ENCODE measurements at places on chromosomes 4 and X.

- no peak for DNase-seq
These were observed 26.1 kb downstream of the RBM46 start for GRCh38 chr4:154807042-154807630.

GRCh38 chr4:142211444-142211843 lies 575.1 kb downstream of the IL15 start:
- no peak for DNase-seq

DNA sequence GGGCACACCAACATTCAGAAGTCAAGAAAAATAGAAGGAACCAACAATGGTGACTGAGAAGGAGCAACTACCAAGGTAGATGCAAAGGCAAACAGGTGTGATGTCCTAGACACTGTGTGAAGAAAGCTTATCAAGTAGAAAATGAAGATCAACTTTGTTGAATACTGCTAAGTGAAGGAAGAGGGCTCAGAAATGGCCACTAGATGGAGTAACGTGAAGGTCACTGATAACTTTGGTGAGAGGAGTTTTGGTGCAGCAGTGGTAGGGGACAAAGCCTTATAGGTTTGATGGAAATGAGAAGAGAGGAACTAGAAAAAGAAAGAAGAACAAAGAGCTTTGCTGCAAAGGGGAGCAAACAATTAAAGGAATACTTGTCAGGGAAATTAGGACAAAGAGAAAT lies 23.5 kb downstream of the OTC start:
- DNase-seq: peak; percentile 16

GRCh38 chr4:67746797-67747495 lies 7.2 kb downstream of the GNRHR start:
- DNase-seq: no peak

DNA sequence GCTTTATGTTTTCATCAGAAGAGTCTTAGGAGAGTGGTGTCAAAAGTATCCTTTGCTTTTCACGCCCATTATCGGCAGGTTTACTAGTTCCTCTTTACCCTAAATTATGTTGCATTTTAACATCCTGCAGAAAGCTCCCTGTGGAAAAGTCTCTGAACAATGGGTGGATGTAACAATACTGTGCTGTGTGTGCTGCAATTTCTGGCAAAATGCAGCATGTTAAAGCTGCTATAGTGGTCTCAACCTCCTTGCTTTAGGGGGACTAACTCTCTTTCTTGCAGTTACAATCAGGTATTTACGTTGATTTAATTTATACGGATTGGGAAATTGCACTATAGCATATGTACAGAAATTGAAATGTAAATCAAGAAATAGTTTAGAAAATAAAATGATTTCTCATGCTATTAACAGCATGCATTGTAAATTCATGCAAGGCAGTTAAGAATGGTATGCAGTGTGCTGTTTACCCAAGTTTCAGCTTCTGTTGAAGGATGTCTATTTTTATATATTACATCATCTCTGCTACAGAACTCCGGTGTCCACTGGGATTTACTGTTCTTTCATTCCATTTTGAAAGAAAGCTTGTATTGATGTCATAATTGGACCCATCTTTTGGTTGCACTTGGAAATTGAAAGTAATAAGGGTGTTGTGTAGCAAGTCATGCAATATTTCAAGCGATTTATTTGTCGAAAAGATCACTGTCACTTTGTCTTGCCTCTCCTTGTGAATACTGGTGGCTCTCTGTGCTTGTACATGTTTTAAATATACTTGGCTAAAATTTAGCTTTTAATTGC lies 145.7 kb downstream of the RAPGEF2 start:
- DNase-seq: no peak

DNA sequence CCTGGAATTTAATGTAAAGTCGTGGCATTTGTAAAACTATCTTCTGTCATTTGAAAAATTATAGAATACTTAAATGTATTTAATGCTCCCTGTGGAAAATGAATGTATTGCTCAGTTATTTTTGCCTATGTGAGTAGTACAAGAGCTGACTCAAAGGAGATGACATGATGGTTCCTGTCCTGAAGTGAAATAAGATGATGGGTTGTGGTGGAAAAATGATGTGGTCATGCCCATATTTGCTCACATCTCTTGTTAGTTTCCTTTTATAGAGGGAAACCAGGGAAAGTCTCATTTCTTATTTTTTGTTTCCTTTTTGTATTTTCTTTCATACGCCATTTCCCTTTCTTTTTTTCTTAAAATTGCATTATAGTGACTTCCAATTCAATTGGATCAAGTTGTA lies 23.7 kb downstream of the PLS3 start:
- DNase-seq: no peak

GRCh38 chr4:113222471-113222870 lies 173.0 kb downstream of the ANK2 start:
- no peak for DNase-seq

DNA sequence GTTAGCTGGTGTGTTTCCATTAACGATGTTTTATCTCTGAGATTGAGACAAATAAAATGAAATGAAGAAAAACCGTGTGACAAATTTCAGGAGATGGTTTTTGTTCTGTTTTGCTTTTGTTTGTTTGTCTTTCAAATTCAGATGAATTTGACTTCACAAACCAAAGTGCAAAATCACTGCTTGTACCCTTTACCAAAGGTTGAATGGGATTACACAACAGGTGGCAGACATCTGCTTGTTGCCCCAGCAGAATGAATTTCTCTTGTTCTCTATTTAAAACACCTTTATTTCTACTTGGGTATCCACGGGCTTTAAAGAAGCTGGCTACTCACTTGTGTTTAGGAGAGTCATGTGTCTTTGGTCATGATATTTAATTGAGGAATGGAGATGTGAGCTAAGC lies 239.7 kb upstream of the CLNK start:
- DNase-seq: no peak

GRCh38 chr4:125693228-125693627 lies 378.5 kb downstream of the FAT4 start:
- no peak for DNase-seq

GRCh38 chr4:123361195-123361861 lies 35.3 kb upstream of the SPRY1 start:
- no peak for DNase-seq

DNA sequence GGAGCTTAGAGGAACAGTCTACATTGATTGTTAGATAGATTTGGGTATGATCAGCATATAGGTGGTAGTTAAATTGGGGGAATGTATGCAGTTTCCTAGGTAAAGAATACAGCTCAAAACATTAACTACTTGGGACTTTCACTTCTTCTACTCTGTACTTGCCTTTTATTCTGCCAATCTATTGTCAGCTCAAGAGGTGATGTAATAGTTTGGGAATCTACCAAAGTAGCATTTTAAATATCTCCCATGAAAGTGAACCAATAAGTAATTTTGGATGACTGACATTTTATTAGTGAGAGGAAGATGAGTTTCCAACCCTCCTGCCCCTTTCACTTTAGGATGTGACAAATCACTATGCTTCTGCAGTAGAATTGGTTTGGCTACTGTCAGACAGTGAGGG lies 43.4 kb downstream of the NUDT6 start:
- DNase-seq: no peak

DNA sequence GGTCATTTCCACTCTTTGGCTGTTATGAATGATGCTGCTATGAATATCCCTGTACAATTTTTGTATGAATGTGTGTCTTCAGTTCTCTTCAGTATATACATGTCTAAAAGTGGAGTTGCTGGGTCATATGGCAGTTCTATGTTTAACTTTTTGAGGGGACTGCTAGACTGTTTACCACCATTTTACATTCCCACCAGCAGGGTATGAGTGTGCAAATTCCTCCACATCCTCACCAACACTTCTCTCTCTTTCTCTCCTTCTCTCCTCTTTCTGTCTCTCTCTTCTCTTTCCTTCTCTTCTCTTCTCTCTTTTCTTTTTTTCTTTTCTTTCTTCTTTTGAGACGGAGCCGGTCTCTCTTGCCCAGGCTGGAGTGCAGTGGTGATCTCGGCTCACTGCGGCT lies 7.8 kb downstream of the WWC2 start:
- no peak for DNase-seq

DNA sequence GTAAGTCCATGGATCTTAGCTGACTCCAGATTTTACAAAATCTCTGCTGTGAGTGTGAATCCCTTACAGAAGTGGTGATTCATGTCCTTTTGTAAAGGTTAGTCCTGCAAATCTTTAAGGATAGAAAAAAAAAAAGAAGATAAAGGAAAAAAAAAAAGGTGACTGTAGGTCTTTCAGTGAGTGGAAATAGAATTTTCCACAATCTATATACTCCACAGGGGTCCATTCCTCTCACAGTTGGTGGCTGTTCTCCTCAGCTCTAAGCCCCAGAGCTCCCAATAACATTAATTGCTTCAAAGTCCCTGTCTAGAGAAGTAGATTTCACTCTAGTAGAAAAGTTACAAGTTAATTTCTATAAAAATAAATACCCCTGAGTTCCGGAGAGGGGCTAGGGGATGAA lies 189.1 kb downstream of the NDST4 start:
- no peak for DNase-seq

DNA sequence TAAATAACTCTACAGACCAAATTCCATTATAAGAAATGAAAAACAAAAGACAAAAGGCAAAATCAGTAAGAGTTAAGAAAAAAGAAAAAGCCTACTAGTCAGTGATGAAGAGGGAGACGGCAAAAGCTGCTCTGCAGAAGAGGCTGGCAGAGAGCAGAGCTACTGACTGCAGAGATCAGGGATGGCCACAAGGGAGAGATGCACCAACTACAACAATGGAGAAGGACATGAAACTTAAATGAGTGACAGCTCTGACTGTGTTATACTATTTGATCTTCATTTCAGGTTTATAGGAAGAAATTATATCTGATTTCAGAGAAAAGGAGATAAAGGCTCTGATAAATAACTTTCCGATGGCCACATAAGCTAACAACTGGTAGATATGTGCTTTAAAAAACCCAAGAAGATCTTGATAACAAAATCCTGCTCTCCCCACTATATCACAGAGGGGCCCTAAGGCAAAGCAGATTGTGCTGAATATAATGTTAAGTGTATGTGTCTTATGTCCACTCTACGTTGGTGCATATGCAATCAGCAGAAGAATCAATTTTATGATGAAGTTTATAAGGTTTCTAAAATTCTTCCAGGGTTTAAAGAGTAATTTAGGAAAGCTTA lies 58.4 kb upstream of the COX18 start:
- DNase-seq: peak; percentile 29

DNA sequence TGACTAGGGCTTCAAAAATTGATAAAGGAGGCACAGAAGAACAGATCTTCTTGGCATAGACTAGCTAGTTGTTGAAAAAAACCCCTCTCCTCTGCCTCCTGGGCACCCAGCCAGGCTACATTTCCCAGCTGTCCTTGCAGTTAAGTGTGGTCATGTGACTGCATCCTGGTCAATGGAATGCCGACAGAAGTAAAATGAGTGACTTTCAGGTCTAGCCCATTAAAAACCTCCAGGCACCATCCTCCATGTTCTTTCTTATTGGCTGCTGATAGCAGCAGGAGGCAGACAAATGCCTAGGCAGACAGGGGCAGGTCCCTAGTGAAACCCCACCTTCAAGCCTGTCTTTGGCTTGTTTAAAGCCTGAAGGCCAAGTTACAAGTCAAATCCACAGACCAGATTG lies 35.3 kb downstream of the ATXN3L start:
- DNase-seq: peak; percentile 29

DNA sequence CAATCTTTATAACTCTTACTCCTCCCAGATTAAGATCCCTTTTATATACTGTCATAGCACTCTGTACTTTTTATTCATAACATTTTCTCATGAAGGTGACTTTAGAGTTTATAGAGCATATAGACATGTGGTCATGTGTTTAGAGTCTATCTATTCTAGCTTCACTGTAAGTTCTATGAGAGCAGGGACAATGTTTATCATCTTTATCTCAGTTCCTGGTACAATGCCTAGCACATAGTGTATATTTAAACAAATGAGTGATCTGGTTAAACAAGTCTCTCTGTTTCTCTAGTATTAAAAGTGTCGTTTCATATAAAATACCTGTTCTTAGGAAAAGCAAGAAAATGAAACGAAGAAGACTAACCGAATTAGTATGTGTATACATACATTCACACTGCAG lies 3.2 kb downstream of the CXCL6 start:
- no peak for DNase-seq

DNA sequence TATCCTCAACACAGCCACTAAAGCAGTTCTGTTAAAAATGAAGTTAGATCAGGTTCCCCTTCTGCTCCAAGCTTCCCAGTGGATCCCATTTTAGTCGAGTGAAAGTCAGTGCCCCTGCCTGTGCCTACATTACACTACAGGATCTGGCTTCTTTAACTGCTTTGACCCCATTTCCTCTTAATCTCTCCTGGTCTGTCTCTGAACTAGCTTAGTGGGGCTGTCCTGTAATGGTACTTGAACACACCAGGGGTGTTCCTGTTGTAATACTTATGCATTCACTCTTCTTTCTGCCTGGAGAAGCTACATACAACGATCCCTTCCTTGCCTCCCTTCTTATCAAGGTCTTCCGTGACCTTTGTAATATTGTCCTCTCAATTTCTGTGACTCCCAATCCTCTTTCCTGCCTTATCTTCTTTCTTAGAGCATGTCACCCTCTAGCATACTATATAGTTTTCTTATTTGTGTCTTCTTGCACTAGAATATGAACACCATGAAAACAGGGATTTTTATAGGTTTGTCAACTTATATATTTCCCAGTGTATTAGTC lies 16.7 kb downstream of the ARSJ start:
- no peak for DNase-seq

DNA sequence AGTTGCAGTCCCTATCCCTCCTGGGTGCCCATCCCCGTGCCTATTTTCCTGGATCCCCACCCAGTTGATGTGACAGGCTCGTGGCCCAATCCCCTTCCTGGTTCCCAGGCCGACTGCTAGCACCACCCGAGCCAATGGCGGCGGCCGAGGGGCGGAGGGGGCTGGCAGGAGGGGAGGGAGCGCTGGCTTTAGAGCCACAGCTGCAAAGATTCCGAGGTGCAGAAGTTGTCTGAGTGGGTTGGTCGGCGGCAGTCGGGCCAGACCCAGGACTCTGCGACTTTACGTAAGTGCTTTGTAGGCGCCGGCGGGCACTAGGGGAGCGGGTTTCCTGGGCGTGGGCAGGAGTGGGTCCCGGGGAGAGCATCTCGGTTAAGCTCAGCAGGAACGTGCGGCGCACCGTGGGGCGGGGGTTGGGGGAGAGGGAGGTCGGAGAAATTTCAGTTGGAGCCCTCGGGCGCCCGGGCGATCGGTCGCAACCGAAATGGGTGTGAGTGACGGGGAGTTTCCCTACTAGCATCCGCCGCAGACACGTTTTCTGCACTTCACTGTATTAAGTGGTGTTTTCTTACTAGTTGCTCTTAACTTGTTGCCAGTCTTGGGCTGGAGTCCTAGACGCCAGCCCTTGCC lies at the start of gene PLS3:
TSS of gene PLS3 (plus strand) at position 197 of the 627 bp plus-strand sequence. CDS start 49,077 bp downstream, outside the sequence.
- DNase-seq: peak; percentile 88

- no peak for DNase-seq
These were observed 389.7 kb downstream of the GPM6A start for GRCh38 chr4:175422331-175422730.

DNA sequence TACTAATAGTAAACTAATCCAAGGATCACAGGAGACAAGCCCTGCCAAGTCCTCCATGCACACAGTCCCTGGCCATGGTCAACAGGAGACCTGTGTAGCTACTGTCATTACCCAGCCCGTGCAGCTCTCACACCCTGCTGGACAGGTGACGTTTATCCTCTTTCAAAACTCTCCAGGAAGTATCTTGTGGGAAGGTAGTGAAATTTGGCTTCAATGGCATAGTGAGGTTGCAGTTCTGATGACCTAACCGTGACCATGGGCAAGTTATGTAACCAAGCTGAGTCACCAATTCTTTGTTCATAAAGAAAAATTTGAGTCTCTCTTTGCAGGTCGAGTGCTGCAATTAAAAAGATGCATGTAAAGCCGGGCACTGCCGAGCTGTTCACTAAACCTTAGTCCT lies 11.3 kb upstream of the SLC2A9 start:
- no peak for DNase-seq

GRCh38 chrX:153471663-153472280 lies 1.4 kb upstream of the HAUS7 start:
- no peak for DNase-seq

- no peak for DNase-seq
These were observed 4.0 kb upstream of the ITM2A start for GRCh38 chrX:79371101-79371500.

Measured in BE2C (cell line).